Activated CD4-positive, alpha-beta T cell treated with anti-CD3 and anti-CD28 coated beads, Interleukin-2, amount 50 U/mL, for 48 hours (primary cell): ENCODE measurements at places on chromosomes 2 and 18.

DNA sequence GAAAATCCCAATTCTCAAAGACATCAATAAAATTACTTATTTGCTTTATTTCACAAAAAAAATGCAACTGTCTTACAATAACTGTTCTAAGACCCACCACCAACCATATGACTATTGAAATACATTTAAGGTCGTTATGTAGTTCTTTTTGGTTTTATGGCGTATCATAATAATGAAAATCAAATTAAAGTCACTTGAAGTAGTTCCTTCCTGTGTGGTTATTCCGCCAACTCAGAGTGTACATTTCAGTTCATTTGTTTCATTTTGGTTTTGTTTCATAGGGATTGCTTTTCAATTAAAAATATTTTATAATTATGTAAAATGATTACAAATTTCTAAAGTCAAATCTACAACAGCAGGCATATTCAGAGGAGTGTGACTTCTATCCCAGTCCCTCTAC, 45.9 kb upstream of the AAK1 start:
- no peak for DNase-seq

- DNase-seq, result no peak
Observed at GRCh38 chr2:110097506-110098220, 18.0 kb downstream of the MALL start.

- no peak for DNase-seq
Observed at GRCh38 chr2:50231510-50231909, 800.4 kb downstream of the NRXN1 start.

DNA sequence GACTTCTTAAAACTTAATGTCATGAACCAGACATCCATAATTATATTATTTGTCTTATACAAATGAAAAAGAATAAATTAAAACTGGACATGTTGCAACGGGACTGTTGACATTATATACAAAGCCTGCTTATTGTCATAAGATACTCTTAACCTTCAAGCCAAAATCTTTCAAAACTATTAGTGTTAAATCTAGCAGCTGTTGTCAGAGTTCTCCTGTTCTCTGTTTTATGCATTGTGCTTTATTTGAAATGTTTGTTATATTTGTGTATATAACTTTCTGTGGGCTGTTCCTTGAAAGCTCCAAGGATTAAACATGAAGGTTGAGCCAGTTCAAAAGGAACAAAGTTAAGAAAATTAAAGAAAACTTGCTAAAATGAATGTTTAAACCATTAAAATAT, 335.5 kb upstream of the NT5C1B start:
- no peak for DNase-seq

- DNase-seq, result peak; percentile 43
Observed at GRCh38 chr2:203804070-203804469, 63.5 kb upstream of the CTLA4 start.

- DNase-seq, result no peak
Observed at GRCh38 chr2:60958800-60959199, 58.7 kb upstream of the PEX13 start.

- DNase-seq, result no peak
Observed at GRCh38 chr2:105177536-105178254, 63.8 kb upstream of the GPR45 start.

DNA sequence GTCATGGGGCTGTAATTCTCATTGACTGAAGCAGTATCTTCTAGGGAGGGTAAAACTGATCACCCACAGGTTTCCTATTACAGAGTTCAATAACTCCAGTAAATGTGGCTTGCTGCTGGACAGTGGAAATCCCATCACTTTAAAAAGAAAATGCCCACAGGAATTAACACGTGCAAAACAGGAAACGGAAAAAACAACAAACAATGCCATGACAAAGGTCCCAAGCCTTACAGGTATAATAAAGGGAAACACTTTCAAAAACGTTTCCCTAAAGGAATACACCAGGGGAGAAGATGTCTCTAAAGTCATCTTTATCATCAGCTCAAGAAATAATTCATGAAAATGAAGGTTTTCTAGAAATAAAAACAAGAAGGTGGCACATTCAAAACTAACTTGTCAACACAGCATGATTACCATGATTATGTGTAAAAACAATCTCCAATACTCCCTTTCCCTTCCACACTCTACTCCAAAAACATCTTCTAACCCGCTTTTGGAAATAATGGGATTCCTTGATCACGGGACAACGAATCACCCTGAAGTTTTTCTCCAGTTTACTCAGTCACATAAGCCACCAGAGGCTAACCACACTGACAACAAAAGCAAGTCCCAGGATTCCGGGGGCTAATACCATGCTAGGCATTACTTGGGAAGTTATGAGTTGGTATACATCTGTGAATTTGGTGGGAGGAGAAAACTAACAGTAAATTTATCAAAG, 167.9 kb downstream of the TCF4 start:
- DNase-seq, result no peak

GRCh38 chr2:95514718-95515117, 30.2 kb upstream of the TRIM43B start:
- no peak for DNase-seq

GRCh38 chr18:3119401-3120341, 100.1 kb downstream of the MYOM1 start:
- no peak for DNase-seq

DNA sequence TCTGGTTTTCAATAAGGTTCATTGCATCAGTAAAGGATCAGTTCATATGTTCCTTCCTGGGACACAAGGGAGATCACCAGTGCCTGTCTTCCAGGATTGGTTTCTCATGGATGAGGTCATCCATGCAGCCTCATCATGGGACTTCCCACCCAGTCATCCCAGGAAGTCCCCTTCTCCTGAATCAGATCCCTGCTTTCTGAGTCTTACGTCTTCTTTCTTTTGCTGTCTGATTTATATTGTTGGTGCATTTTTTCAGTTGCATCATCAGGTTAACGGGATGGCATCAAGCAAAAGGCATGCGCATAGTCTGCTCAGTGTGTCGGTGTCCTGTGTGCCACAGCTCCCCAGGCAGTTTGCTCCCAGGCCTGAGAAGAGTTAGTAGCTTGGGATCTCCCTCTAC, 105.9 kb downstream of the SOX11 start:
- DNase-seq, result no peak

DNA sequence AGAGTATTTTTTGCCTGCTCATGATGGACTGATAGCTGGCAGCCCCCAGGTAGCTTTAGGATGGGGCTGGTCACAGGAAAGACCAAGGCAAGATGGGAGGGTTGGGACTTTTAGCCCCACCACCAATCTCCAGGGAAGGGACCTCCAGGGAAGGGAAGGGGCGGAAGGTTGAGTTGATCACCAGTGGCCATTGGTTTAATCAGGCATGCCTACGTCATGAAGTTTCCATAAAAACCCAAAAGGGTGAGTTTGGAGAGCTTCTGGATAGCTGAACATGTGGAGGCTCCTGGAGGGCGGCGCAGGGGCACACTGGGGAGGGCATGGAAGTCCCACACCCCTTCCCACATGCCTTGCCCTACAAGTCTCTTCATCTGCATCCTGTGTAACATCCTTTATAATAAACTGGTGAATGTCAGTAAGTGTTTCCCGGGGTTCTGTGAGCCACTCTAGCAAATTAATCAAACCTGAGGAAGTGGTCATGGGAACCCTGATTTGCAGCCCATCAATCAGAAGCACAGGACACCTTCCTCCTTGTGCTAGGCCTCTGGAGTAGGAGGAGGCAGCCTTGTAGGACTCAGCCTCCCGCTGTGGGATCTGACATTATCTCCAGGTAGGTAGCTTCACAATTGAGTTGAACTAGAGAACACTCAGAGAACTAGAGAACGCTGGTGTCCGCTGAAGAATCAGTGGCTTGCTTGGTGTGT, 30.3 kb downstream of the RAB31 start:
- DNase-seq, result no peak

DNA sequence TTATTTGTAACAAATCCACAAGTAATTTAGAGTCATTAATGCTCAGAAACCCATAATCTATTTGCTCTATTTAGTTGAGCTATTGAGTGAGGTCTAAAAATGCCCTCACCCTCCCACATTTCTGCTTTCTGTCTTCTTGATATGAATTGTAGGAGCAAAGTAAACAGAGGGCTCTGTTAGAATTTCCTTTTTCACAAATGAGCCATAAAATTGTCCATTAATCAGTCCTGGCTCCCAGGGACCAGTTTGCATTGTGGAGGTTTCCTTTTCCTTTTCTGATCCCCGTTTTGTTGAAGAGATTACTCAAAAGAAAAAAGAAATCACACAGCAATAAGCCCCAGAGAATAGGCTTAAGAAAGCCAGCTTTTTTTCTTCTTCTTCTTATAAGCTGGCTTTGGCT, 476.7 kb downstream of the EPHA4 start:
- no peak for DNase-seq
